ENCODE measurements at places on chromosomes 2 and 18.

- no peak for DNase-seq
Measured at GRCh38 chr2:180208841-180209240, 201.7 kb upstream of the CWC22 start.

GRCh38 chr2:222613715-222614331, 42.1 kb downstream of the FARSB start:
- DNase-seq, result peak; percentile 48

DNA sequence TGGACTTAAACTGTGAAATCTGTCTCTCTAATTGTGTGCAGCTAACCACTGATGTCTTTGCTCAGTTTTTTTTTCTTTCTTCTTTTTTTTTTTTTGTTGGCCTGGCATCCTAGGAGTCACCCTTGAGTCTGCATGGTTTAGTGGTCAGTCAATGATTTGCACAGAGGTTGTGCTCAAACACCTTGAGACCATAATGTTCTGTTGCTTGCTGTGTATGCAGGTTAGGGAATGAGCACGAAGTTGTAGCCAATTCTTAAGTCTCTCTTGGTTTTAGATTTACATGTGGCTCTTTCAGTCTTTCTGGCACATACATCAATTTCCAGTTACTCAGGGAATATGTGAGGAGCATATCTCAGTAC, 16.7 kb downstream of the PLB1 start:
- DNase-seq, result no peak

DNA sequence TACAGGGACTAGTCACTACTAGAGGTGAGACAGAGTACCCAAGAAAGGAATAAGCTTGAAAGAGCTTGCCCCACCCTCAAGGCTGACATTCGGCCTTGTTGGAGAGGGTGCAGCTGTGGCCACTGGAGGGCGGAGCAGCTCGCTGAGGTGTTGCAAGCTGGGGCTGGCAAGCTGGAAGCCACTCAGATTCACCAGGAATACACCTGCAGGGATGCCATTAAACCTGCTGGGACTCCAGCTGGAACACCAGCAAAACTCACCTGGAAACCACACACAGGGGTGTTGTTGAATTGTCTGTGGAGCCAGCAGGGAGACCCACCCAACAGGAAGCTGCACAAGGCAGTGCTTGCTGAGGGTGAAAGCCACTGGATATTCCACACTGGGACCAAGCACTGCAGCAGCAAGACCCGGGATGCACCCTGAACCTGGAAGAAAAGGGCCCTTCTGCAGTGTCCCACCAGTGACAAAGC, 26.1 kb downstream of the KCTD18 start:
- peak; percentile 59 for DNase-seq

GRCh38 chr2:198106621-198107385, 302.4 kb downstream of the PLCL1 start:
- no peak for DNase-seq

DNA sequence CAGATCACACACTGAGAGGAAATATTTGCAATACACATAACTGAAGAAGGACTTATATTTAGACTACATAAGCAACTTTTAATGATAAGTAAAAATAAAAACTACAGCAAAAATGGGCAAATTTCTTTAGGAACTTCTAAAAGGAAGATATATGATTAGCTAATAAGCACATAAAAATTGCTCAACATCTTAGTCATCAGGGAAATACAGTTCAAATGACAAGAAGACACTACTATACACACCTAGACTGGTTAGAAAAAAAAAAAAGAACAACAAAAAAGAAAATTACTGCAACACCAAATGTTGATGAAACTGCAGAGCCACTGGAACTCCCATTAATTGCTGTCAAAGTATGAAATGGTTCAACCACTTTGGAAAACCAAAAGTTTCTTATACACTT, 1247.5 kb upstream of the ACVR2A start:
- DNase-seq, result no peak

DNA sequence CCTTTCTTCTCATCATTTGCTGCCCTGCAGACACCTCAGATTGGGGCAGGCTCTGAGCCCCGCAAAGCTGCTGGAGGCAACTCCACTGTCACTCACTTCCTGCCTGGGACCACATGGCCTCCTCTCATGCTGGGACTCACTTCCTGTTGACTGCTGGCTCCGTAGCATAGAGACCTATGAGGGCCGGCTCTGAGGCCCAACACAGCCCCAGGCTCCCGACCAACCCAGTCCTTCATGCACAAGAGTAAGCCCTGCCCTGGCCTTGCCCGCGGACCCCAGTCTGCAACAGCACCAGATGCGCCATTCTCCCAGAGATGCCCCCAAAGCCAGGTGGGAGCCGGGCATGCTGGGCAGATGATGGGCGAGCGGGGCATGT, 55.7 kb downstream of the DNMT3A start:
- DNase-seq, result no peak

- DNase-seq, result peak; percentile 75
Measured at GRCh38 chr2:27356056-27356381, 545 bp downstream of the GTF3C2 start.

DNA sequence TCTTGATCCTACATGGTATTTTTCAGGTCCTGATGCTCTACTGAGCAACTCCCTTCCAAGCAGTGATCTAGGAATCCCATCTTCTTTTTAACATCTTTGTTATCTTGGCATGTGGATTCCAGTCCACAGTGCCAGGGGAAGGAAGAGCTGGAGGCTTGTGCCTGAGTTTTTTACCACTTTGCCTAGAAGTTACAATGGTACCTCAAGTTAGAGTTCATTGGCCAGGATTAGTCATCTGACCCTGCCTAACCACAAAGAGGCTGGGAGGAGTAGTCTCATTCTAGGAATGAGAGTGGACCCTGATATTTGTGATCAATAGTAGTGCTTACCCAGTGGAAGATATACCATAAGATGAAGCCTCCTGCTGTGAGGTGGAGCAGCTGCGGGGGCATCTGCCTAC, 109.3 kb downstream of the ADCYAP1 start:
- DNase-seq, result no peak

DNA sequence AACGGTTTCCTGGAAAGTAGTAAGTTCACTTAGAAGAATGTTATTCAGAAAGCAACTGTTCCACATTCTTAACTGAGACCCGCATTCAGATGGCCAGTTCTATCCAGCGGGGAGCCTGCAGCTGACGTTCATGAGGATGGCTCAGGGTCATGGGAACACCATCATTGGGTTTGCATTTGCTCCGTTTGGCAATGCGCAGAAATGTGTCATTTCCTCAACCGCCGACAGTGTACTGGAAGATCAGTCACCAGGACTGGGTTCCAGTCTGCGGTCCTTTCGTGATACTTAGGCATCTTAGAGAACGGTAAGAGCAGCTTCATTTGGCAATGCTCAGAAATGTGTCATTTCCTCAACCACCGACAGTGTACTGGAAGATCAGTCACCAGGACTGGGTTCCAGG, 104.0 kb downstream of the DNER start:
- DNase-seq, result no peak

GRCh38 chr2:181907057-181907456, 15.5 kb downstream of the ITPRID2 start:
- DNase-seq, result no peak
